ENCODE measurements at places on chromosomes 5 and 9. TPM values are rescaled to one million over a fixed set of nuclear protein-coding genes. Genes with fewer than 3 reads are reported as not detected.

GRCh38 chr9:119026120-119026519, 343.1 kb downstream of the BRINP1 start:
- H3K27me3 ChIP-seq, result no peaks in the 10 kb centered on the region
- H3K4me1 ChIP-seq, result no peaks in the 10 kb centered on the region

- no peaks in the 10 kb centered on the region for H3K27me3 ChIP-seq
- no peak overlapping the region for H3K27ac ChIP-seq
- no peaks in the 10 kb centered on the region for H3K36me3 ChIP-seq
- peaks cover 6% of the 10 kb centered on the region for H3K4me1 ChIP-seq
- no peak overlapping the region for H3K4me3 ChIP-seq
- no peak for DNase-seq
Observed at GRCh38 chr9:107770716-107771115, 281.1 kb upstream of the KLF4 start.

- no peak overlapping the region for H3K4me3 ChIP-seq
- no peak overlapping the region for H3K27ac ChIP-seq
- DNase-seq, result peak; percentile 70
- peaks cover 7% of the 10 kb centered on the region for H3K4me1 ChIP-seq
Observed at GRCh38 chr9:83937861-83938455, 16.7 kb upstream of the KIF27 start.

DNA sequence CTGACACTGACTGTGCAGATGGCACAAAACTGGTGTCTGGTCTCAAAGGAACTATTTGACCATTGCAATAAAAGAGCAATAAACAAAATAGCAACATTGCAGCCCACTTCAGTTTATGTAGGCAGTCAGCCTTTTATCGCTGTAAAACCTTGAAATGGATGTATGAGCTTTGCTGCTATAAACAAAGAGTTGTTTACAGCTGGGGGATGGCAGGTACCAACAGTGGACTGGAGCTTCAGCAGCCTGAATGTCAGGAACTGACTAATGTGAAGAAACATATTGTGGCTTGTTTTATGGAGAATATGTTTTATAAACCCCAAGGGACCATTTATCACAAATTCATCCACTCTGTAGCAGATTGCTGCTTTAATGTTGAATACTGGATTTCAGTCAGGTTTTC, 78.0 kb downstream of the PTPRD start:
- no peak overlapping the region for H3K4me3 ChIP-seq
- H3K4me1 ChIP-seq, result no peaks in the 10 kb centered on the region

Gene IFNB1
- not detected for total RNA-seq

Gene LVRN
- total RNA-seq, result 0.28 TPM

Gene ZNF354B
- total RNA-seq, result 17.6 TPM

All from endothelial cell of umbilical vein (primary cell).